Esophagus squamous epithelium (tissue), 5 donors: ENCODE measurements at places on chromosomes 2 and 18.

GRCh38 chr2:105373895-105374401 is 24.9 kb downstream of the FHL2 start:
- no peak for DNase-seq

GRCh38 chr2:186518945-186519344 is 32.9 kb downstream of the ZC3H15 start:
- DNase-seq, result no peak

DNA sequence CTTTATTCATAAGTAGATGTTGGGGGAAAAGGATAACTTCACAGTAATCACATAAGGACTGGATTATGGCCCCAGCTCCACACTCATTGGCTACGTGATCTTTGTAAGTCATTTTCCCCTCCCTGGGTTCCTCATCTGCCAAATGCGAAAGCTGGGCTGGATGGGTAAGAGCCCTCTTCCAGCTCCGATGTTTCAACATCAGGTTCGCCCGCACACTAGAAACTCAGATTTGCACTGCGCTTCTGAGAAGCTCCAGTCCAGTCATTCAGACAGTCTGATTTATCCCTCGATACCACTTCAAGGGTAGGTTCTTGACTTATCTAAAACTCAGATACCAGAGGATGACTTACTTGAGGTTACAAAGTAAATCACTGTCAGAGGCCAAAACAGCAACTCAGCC is 31.0 kb upstream of the RMDN2 start:
- no peak for DNase-seq

- no peak for DNase-seq
Measured at GRCh38 chr2:12960671-12961070, 243.9 kb downstream of the TRIB2 start.

GRCh38 chr2:111975819-111976218 is 77.4 kb downstream of the MERTK start:
- no peak for DNase-seq

- no peak for DNase-seq
Measured at GRCh38 chr2:198913394-198914152, 544.2 kb downstream of the SATB2 start.

DNA sequence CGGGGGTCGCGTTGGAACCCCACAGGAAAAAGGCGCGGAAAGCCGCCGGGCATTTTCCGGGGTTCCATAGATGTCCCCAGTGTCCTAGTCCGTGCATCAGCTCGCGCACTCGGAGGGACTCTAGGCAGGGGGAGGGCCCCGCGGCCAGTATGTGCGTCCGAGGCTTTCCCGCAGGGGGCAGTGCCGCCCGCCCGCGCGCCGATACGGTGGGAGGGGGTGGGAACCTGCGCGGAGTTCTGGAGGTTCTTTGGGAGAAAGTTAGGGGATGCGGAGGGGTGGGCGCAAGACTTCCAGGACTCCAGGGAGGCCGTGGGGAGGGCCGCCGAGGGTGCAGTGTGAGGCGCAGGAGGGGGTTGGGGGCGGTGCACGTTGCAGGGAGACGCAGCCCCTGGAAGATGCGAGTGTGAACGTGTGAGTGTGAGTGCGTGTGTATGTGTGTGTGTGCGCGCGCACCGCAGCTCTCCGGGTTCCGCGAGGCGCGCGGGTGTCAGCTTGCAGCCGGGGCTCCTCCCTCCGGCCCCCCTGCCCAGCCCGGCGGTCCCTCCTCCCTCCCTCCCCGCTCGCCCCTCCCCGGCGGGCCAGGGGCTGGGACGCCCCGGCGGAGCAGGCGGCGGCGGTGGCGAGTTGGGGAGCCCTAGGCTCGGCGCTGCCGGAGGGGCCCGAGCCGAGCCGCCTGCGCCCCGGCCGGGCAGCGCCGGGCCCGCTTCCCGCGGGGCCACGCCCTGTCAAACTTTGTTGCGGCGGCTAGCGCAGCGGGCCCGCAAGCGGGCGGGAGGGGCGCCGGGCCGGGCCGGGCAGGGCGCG is at the start of gene TCF7L1:
Gene TCF7L1 (plus strand): TSS at position 559 of the 804 bp plus-strand sequence. CDS start 293 bp downstream, outside the sequence.
- no peak for DNase-seq

- DNase-seq, result no peak
Measured at GRCh38 chr18:59385191-59385590, 26.1 kb upstream of the LMAN1 start.

GRCh38 chr18:33733376-33733775 is 155.4 kb downstream of the ASXL3 start:
- no peak for DNase-seq

GRCh38 chr18:23560186-23560585 is 26.1 kb downstream of the NPC1 start:
- no peak for DNase-seq

DNA sequence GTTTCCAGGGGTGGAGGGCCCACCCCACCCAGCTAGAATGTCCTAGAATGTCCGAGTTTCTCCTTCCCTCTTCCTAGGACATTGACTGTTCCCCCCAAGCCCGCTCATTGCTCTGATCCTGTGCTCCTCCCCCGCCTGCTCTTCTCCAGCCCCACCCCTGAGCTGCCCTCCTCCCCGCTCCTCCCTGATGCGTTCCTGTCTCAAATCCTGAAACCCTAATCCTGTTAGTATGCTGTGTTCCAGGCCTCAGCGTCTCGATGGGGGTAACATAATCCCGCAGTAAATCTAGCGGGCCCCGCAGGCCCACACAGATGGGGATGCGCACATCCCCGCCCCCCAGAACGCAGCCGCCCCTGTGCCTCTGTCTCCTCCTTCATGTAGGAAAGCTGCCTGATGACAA is 51.3 kb downstream of the NRP2 start:
- no peak for DNase-seq

GRCh38 chr2:20668451-20668850 is 1.5 kb downstream of the GDF7 start:
- DNase-seq, result no peak

DNA sequence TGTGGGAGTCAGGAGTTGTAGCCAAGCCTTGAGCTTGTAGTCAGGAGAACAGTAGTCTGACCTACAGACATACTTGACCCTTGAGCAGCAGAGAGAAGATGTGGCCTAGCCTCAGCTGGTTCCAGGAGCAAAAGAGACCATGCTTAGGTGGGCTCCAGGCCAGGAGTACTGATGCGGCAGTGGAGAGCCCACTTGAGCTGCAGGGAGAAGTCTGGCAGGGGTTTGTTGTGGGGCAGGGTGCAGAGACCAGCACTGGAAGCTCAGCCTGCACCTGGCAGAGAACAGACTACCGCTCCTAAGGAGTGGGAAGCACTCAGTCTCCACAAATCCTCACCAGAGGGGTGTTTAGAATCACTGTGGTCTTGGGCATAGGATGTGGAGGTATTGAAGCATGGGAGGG is 197.9 kb downstream of the TPGS2 start:
- no peak for DNase-seq

DNA sequence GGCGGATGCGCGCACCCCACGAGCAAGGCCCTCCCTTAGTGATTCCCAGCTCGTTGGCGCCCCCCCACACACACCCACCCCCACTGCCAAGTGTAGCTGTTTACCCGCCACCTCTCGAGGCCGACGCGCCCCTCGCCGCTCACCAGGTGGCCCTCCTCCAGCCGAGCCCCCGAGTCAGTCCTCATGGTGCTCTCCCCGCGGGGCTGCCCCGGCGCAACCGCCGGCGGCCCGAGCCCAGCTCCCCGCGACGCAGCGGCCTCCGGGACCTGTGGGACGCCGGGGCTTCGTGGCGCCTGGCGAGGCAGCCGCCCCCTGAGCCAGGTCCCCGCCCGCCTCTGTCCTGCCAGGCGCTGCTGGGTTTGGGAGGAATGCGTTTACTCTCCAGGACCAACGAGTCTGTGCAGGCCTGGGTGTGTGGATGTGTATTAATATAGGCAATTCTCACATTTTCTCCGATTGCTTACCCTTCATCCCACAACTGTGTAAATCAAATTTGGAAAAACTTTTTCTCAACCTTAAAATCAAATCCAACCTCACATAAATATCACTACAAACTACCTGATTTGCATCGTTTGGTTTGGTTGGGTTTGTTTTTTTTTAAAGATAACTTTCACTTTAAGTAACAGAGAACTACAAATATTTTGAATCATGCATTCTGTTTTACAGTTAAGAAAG is at the start of gene TMEM237:
Gene TMEM237 (minus strand): TSS at position 288 of the 675 bp plus-strand sequence. CDS start 103 bp downstream, at position 185.
- DNase-seq, result no peak

- no peak for DNase-seq
Measured at GRCh38 chr2:54618646-54619565, 104.6 kb upstream of the EML6 start.

DNA sequence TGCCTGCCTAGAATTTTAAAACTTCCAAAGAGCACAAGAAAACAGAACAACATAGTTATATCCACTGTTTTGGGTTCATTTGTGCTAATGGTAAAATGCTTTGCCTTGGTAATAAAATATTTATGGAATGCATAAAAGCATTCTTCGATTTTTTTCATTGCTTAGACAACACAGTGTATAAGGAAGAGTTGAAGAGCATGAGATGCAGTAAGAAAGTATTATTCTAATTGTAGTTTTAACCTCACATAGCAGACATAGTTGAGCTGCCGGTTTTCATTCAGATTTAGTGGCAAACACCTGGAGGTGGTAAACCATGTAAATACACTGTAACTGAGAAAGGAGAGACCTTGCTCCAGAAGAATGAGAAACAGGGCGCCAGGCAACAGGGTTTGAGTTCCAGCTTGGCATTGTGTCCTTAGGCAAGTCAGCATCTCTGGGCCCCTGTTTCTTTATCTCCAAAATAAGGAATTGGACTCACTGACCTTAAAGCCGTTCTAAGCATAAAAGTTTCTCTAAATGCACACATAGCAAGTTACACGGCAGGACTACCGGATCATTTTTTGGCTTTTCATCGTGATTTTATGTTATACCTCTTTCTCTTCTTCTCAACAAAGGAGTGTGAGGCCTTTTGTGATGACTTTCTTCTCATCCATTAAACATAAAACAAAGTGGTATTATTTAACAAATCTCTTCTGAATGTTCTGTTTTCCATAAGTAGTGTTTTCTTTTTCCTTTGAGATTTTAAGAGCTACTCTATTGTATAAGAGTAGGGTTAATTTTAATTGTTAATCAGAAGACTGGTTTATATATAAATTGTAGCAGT is 7.9 kb downstream of the UGP2 start:
- no peak for DNase-seq

DNA sequence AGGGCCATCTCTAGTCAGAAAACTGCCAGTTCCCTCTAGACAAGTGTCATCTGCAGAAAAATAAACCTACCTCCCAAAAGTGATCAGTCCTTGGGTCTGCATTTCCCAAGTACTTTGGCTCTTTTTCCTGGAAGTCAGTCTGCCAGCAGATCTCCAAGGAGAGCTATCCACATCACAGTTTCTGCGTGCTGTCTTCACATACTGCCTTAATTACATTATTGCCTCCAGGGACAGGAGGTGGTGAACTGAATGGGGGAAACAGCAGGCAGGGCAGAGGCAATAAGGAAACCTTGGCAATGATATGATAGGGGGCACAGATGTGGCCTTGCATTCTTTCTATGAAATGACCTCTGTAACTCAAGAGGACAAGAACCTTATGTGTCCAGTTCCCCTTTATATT is 105.9 kb upstream of the SIX2 start:
- no peak for DNase-seq

GRCh38 chr2:135790423-135790822 is 46.6 kb downstream of the LCT start:
- DNase-seq, result no peak

GRCh38 chr2:83196225-83196624 is 1262.9 kb downstream of the SUCLG1 start:
- no peak for DNase-seq

DNA sequence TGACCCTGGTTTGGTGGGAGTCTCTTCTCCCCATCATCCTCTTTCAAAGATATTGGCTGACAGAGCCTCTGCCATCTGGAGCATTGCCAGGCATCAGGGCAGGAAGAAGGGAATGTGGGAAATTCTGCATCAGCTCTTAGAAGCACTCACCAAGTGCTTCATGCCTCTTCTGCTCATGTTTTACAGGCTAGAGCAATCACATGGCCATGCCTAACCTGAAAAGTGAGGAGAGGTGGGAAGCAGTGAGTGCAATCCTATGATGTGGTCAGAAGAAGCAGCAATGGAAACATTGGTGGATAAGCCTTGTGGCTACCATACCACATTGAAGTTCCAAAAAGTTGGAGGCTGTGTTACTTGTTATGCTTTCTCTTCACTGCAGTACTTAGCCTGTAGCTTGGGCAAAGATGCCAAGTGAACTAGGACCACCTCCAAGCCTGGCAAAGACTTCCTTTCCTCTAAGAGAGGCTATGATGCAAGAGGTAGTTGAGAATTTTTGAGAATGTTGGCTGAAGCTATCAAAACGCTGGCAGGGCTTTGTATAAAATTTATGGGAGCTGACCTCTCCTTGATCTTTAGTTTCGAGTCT is 64.1 kb downstream of the BCL2L11 start:
- DNase-seq, result no peak

- DNase-seq, result no peak
Measured at GRCh38 chr18:36340246-36340645, 42.7 kb downstream of the FHOD3 start.

GRCh38 chr2:109164739-109165221 is 35.8 kb downstream of the SH3RF3 start:
- DNase-seq, result no peak

DNA sequence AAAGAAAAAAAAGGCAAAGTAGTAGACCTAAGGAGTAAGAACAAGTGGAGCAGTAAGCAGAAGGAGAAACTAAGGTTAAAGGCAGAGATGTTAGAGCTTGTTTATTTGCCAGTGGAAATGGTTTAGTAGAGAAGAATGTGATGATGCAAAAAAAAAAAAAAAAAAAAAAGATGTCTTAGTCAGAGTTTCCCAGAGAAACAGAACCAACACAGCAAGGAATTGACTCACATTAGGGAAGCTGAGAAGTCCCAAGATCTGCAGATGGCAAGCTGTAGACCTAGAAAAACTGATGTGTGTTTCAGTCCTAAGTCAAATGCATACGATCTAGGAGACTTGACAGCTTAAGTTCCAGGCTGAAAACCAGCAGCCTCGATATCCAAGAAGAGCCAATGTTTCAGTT is 1548.8 kb upstream of the LRRTM1 start:
- no peak for DNase-seq

DNA sequence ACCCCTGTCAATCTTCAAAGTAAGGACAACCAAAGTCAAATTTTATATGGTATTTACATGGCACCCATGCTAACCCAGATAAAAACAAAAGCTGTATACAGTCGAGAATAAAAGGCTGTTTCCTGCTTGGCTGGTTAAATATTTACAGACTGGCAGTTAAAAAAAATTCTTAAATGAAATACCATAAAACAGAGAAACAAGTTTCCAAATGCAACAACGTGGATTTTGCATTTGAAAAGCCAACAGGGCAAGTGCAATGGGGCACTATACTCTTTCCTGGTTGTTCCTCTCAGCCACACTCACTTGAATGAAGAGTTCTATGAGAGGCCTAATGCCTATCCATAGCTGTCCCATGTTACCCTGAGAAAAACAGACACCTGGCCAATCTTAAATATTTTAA is 6.1 kb upstream of the NR4A2 start:
- DNase-seq, result no peak

- DNase-seq, result no peak
Measured at GRCh38 chr18:65754121-65754520, 3.3 kb downstream of the CDH7 start.
